ENCODE measurements at places on chromosomes 3 and 15.

DNA sequence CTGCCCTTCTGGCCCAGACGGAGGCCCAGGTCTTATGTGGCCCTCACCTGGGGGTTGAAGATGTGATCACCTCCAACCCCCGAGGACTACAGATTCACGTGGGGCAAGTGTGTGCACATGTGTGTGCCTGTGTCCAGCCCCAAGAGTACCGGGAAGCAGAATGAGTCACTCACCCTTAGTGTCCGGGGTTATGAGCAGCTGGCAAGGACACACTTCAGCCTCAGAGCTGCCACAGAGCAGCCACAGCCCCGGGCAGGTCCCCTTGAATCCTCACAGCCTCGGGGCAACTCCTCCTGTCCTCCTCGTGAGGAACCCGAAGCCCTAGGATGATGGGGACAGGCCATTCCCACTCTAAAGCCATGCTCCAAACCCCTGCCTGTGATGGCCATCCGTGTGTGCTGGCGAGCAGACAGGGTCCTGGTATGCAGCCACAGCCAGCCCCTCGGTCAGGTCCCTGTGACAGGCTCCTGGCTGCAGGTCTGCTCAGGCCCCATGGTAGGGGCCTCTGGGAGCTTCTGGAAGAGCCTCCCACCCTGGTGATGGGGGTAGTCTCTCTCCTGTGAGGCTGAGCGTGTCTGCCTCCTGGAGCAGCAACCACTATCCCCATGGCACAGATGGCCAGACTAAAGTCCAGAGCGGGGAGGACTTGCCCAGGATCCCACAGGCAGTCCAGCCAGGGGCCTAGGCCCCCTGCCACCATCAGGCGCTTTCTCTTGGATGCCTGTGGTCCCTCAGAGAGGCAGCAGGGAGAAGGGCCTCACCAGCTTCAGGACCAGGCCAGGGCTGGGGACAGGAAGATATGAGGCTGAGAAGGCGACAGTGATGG is 852 bp downstream of the STAB1 start:
- DNase-seq, result no peak

DNA sequence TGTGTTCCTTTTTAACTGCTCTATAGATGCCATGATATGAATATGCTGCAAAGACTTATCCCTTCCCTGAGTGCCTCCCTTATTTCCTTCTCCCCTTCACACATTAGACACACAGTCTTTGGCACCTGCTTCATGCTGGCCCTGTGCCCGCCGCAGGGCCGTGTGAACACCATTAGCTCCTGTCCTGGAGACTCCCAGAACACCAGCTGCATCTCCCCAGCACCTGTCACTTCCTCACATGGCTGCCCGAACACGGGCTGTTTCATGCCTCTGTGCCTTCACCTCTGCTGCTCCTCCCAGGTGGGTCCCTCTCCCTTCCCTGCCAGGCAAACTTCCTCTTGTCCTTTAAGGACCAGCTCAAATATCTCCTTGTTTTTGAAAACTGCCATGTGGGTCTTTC is 40.5 kb upstream of the SEC13 start:
- DNase-seq, result peak; percentile 39

DNA sequence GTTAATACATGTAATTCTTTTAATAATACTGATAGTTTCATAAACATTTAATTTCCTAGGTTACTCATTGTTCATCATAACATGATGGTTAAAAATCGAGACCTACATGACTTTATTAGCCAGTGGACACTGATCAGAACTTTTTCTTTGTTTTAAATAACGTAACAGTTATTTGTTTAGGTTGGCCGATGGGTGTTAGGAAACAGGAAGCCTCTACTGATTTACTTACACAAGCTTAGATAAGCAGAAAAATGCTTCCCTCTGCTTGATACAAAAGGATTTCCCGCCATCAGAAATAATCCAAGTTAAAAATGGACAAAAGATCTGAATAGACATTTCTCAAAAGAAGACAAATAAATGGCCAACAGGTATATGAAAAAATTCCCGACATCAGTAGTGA is 16.6 kb upstream of the APH1B start:
- DNase-seq, result no peak

- no peak for DNase-seq
Observed at GRCh38 chr3:136249091-136249490, 1.0 kb upstream of the PCCB start.

DNA sequence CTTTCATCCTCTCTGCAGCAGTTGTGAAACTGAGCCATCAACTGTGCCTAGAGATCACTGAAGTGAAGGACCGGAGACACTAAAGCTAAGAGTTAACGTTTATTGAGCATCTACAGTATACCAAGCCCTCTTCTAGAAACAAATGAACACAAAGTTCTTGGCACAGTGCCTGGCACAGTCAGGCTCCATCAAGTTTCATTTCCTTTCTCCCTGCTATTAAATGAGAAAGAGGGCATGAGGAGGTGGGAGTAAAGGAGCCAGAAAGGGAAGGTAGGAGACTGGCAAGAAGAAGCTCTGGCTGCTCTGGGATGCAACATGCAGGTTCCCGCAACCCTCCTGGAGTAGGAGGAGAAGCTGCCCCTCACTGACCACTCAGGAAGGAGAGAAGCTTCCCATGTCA is 30.6 kb downstream of the CYP19A1 start:
- DNase-seq, result no peak

GRCh38 chr15:71136793-71137518 is 21.7 kb downstream of the THSD4 start:
- DNase-seq, result no peak

GRCh38 chr3:112671930-112672715 is 31.2 kb upstream of the CCDC80 start:
- no peak for DNase-seq

DNA sequence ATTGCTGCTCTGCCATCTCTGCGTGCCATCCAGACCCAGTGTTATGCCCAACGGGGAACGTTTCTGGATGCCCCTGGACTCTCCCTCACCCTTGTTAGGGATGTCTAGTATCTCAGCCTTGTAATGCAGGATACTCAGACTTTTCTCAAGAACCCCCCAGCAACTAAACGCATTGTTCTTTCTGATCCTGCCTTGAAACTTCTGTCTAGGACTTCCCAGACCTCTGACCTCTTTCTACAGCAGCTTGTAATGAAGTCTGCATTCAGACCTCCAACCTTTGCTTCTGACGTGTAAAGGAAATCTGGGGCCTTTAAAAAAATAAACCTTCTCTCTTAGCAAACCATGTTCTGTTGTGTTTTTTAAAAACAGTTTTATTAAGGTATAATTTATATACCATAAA is 139.5 kb downstream of the KCNAB1 start:
- DNase-seq, result no peak

DNA sequence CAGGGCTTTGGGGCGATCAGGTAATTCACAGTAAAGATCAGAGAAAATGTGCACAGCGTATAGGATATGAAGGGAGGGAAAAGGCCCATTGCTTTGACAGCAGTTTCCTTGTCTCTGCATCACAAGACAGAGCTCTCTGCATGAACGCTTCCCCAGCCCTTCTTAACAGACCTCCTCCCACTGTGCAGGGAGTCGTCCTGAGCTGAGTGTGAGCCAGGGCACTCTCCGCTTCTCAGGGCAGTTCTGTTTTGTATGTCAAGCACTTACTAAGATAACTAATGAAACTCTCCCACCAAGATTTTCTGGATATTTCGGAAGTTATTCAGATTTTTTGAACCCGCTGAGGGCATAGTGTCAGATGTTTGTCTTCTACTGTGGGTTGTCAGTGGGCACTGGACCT is 105.8 kb upstream of the C15orf61 start:
- DNase-seq, result no peak

DNA sequence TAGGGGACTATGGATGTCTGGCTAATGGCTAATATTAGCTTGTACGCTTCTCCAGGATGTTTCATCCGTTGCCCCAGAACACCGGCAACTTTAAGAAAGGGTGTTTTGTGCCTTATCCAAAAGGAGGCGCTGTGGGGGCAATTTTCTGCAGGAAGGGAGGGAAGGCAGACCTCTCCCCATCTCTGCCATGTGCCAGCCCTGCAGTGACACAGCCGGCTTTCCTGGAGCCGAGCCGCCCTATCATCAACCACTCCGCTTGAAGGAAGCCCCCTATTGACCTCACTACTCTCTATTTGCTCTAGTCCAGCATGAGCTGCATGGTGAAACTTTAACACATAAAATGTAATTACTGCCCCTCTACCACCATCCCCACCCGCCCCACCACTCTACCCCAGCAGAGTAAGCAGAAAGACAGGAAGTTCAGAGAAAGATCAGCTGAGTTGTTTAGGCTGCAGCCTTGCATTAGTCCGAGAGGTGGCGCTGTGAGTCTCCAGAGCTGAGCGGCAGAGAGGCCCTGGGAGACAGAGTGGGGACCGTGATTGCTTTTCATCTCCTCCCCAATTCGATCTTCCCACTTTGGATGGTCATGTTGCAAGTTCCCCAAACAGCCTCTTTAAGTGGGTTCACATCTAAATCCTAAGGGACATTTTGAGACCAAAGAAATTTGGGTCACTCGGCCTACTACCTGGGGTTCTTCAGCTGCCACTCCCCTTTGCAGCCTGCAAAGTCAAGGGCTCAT is 24.5 kb upstream of the RAD18 start:
- DNase-seq, result peak; percentile 83

DNA sequence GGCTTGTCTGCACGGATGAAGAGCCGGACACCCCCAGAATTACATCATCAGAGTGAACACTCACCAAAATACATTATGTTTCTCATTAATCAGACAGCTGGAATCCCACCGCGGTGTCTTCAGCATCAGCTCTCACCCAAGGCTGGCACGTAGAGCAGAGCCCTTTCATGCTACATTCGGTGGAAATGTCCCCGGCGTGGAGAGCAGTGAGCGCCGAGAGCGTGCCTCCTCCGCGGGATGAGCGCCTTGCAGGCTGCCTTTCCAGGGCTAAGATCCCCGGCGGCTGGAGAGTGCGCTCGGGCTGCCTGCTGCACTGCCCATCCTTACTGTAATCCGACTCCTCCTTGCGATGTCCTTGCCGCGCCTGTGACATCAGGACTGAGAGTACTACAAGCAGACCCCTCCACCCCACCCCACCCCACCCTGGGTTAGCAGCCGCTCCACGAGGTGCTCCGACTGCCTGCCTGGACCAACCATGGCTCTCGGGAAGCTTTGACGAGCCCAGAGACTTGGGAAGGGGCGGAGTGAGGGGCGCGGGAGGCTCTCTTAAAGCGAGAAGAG is at the start of gene ZNF385D:
TSS of gene ZNF385D (minus strand) at position 380 of the 561 bp plus-strand sequence. CDS start at position 86, 294 bp downstream.
- peak; percentile 89 for DNase-seq

DNA sequence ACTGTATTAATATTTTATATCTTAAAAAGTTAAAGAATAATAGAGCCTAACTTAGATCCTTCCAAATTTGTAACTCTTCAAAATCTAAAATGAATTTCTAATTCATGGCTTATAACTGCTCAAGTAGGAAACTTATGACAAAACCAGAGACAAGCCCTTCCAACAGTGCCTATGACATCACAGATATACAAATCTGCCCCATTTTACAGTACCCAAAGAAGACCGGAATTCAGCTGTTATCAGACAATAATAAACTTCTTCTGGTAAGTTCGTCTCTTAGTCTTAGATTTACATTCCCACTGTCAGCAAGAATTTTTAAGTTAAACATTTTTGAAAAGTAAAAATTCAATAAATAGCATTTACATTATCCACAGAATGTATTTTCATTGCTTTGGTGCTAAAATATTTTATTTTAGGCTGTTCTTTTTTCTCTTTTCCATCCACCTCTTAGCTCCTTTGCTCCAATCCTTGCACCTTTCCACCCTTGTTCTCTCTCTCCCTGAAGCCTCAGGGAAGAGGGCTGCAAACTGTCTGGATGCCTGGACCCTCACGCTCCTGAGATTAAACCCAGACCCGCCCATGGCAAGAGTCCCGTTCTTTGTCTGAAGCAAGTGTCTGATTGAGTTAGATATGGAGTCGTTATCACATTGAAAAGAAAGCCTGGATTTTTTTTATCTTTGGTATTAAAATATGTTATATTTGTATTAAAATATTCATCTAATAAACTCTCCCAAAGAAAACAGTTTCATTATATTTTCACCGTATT is 312.7 kb downstream of the ZBTB20 start:
- no peak for DNase-seq

DNA sequence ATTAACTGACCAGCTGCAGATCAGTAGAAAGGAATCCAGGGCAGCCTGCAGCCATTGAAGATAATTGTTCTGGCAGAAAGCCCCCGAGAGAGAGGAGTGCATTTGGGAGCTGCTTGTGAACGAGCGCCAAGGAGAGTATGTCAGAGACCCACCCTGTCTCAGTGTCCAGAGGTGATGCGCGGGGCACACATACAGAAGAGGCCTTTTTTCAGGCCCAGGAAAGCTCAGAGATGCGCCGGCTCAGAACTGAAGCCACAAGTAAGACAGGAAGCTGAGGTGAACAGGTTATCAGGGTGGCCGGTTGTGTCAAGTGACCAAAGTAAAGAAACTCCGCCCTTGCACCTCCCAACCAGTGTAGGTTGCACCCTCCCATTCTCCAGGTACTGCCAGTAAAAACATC is 59.8 kb upstream of the HEG1 start:
- DNase-seq, result peak; percentile 59

GRCh38 chr15:60580650-60581376 is 101.9 kb upstream of the ICE2 start:
- no peak for DNase-seq

- DNase-seq, result no peak
Observed at GRCh38 chr3:136078421-136079364, 113.2 kb downstream of the PPP2R3A start.

DNA sequence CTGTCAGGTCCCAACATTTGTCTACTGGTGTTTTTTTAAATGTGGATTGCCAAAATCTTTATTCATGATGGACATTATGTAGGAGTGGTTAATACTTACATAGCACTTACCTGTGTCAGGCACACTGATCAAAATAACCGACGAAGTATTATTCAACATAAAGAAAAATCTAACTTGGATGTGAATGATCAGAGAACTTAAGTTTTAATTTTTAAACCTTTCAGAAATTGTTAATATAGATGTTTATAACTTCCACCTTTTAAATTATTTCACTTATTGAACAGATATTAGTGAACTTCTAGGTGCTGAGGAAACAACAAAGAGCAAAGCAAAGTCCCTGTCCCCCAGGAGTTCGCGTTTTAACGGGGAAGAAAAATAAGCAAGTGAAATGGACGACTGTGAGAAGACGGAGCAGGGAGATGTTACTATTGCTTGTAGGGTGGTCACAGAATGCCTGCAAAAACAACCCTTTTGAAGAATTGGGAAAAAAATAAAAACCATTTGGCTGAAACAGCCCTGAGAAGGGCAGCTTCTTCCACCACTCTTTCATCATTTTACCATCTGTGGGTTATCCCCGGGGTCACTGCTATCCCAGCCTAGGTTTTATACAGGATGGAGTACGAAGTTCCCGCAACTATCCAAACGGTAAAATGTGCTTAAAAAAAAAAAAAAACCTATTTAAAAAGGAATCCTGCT is 915 bp upstream of the APH1B start:
- DNase-seq, result no peak

DNA sequence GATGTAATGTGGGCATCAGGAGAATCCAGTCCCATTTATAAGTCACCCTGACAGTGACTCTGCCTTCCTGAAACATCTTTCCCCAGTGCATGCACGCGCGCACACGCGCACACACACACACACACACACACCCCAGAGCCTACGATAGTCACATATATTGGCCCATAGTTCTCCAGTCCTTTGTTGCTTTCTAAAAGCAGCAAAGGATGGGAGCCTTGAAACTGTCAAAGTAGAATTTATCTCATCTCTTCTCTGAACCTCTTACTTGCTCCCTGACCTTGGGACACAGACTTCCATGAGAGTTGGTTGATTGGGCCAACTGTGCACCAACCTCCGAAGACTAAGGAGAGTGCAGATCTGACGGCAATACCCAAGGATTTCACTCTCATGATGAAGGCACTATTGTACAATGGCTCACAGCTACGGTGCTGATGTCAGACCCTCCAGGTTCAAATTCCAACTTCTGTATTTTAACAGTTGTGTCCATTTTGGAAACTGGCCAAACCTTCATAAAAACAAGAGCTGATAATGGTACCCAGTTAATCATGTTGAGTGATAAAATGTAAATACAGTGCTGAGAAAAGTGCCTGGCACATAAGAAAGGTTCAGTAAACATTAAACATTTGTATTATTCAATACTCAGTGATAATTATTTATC is 8.3 kb downstream of the CPA3 start:
- DNase-seq, result no peak
